LHCN-M2 (cell line): ENCODE measurements at places on chromosomes 5 and 9. TPM values are rescaled to one million over a fixed set of nuclear protein-coding genes. Genes with fewer than 3 reads are reported as not detected.

Gene AGXT2
- total RNA-seq, result not detected in 2 replicates

Gene PCDHB2
- total RNA-seq, result 10.7 and 13.4 TPM in 2 replicates

Gene TRPM6
- not detected in 2 replicates for total RNA-seq

Gene ST8SIA4
- total RNA-seq, result 11.2 and 13.9 TPM in 2 replicates

Gene PCDHGB4
- total RNA-seq, result 0.69 and 0.71 TPM in 2 replicates

Gene UBAC1
- 62.3 and 75.3 TPM in 2 replicates for total RNA-seq

Gene GGTA1
- not detected in 2 replicates for total RNA-seq

Gene PCDH1
- total RNA-seq, result not detected in 2 replicates

Gene AQP3
- total RNA-seq, result 16.4 and 40.1 TPM in 2 replicates

Gene CCL28
- total RNA-seq, result 1.5 and 4.0 TPM in 2 replicates

Gene PDE8B
- total RNA-seq, result 0.11 TPM in 1 of 2 replicates, not detected in the other

GRCh38 chr9:68749579-68750159 is 44.6 kb downstream of the PIP5K1B start:
- no peak for DNase-seq

GRCh38 chr9:20476912-20477521 is 145.3 kb downstream of the MLLT3 start:
- DNase-seq, result no peak

- no peak for DNase-seq
Measured at GRCh38 chr9:122294531-122294930, 29.8 kb downstream of the MRRF start.

DNA sequence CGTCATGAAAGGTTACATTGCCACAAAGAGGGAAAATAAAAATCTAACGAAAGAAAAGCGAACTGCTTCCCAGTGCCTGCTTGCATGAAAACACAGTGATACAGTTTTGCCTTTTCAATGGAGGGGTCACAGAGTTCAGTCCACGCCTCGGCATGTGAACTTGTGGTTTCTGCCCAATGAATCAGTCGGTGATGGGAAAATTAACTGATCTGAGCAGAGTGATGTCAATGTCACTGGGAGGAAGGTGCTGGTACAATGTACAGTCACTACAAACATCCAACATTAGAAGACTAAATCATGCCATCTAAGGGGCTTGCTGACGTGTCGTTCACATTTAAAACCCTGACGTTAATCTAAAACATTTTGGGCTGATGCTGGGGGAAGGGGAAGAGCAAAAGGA is 151.8 kb upstream of the MSX2 start:
- DNase-seq, result no peak

DNA sequence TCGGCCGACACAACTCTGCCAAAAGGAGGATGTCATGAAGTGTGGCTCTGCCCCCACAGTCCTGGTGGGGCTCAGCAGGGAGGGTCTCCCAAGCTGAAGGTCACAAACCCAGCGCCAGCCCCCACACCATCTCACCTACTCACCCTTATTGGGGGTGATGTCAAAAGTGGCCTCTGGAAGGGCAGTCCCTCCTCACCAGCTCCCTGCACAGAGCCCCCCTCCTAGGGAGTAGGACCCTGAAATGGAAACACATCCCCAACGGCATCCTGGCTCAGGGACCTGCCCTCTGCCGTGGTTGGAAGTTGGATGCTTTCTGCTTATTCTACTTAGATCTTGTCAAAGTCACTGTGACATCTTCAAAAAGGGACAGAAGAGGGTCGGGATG is 89.5 kb downstream of the NSUN2 start:
- no peak for DNase-seq

- no peak for DNase-seq
Measured at GRCh38 chr5:138755084-138755748, 2.0 kb downstream of the CTNNA1 start.

- no peak for DNase-seq
Measured at GRCh38 chr5:160432787-160433186, 11.1 kb downstream of the PTTG1 start.

- no peak for DNase-seq
Measured at GRCh38 chr5:82924226-82925060, 152.8 kb downstream of the TMEM167A start.

DNA sequence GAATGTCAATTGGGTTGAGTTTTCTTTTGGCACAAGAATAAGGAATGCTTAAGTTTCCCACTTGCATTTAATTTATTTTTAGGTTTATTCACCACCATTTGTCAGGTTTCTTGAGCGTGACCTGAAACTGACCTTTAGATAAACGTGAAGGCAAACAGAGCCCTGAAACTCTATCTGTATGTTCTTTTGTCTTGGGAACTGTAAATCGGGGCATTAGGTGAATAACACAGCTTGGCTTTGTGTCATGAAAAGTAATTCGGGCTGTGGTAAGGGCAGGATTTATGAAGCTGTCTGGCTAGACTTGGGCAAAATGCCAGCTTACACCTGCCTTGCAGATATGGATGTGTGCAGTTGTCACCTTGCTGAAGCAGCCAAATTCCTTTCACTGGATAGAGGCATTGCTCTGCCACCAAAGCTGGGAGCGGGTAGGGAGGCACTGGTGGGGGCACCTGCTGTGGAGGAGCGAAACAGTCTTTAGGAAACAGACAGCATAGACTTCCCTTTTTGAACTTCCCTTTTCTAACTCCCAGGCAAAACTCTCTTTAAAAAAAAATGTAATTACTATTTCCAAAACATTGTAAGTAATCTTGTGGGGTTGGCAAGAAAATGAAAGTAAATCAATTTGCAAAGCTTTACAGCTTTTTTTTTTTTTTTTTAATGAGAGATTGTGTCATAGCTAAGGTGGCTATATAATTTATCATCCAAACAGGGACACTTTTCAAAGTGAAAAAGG is 545.2 kb downstream of the CSNK1G3 start:
- peak; percentile 66 for DNase-seq

DNA sequence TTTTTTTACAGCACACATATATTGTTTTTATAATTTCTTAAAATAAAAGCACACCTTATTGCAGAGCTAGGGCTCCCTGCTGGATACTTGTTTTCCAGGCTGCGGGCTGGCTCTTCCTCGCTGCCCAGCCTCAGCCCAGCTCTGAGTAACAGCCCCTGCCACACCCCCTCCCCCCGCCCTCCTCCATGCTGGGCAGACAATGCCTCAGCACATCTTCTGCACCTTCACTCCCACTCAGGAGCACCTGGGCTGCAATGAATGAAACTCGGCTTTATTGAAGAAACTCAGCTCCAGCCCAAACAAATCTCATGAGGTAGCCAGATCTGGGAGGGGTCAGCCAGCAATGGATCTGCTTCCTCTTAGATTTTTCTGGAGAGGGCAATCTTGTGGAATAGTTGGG is 9.5 kb downstream of the IL9 start:
- no peak for DNase-seq

DNA sequence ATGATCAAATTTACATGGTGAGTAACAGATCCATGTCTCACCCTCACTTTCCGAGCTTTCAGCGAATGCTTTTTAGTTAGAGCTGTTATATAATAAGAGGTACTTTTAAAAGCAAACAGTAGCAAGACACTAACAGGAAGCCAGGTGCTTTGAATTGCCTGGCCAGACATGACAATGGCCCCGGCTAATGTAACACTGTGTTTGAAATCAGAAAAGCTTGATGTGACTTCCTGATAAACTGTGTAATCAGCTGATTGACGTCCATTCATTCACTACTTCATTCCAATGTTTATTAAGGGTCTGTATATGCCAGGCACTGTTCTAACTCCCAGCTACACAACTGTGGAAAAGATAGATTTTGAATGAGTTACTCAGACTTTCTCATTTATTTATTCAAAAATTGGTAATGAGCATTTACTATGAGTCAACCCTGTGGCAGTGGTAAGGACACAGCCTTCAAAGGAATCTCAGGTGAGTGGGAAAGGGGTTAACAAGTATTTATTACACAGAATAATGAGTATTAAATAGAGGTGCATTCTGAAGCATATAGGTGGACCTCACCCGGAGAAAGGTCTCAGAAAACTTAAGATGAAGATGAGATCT is 26.6 kb downstream of the DPYSL3 start:
- no peak for DNase-seq

DNA sequence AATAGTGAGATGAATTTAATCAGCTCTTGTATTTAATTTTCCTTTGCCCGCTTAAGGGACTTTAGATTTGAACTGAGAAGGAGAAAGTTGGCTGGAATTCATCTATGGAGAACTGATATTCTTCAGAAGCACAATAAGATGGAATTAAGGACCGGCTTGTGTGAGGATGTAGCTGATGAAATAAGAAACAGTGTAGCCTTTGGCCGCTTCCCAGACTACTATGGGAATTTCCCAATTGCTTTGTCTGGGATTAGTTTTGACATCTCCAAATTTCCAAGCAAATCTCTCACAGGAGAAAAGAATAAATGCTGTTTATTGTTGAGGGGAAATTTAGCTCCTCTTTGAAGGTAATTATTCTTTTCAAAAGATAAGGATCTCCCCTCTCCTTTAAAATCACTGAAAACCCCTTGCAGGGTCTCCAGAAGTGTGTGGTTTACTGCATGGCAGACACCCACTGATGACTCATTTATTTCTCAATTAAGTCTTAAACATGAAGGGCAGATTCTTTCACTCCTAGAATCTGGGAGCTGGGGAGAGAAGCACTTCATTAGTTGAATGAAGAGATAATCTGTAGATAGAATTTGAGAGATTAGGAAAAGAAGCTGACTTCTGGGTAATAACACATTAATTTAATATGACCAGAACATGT is 606.5 kb upstream of the ADAMTS16 start:
- DNase-seq, result no peak

DNA sequence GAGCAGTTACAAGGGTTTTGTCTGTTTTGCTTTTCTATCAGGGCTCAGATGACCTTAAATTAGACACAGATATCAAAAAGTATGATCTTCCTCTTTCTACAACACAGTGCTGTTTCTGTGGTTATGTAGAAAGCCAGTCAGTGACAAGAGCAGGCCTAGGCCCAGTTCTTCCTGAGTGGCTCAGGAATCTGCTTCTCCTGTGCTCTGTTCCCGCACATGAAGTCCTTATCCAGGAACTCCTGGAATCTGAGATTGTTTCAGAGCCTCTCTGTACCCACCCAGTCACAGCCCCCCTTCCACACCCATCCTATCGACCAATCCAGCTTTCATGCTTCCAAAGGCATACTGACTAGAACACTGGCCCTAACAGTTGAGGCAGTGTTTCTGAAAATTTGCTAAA is 40.4 kb upstream of the SMU1 start:
- DNase-seq, result no peak

GRCh38 chr9:83387401-83388185 is 150.6 kb downstream of the FRMD3 start:
- no peak for DNase-seq

DNA sequence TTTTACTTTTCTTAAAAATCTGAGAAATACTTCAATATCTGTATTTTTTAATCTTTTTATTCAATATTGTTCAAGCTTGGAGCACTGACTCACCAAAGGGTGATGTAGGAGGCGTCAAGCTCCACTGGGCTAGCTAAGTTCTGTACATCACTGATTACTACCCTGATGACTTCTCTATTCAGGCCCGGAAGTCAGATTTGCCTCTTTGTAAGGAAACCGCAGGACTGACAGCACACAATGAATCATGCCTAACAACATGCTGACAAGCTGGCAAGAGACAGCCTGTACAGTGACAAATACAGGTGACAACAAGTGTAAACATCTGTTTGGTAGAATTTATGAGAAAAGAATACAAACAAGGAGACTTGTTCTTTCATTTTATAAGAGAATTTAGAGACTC is 627.9 kb upstream of the RORB start:
- DNase-seq, result peak; percentile 40

DNA sequence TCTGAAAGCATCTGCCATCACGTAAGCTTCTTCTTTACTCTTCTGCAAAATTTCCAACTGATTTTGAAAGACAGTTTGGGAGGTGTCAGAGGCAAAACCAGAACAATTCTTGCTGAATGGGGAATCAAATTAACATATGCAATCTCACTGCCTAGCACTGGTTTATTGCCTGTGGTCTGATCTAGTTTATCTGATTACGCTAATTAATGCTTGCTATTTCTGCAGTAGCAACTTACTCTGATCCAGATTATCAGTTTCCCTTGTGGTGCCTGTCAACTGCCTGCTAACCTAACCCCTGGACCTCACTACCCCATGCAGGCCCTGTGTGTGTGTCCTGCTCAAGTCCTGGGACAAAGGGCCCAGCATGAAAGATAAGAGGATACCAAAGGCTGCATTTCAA is 40.3 kb downstream of the CCDC125 start:
- DNase-seq, result no peak
